ENCODE measurements at places on chromosomes 2 and 18.
A peak's percentile ranks its signal among the peaks of the same experiment; 100 is the strongest.

- DNase-seq: no peak
These were observed 342.6 kb downstream of the CELF4 start for GRCh38 chr18:37222999-37223378.

DNA sequence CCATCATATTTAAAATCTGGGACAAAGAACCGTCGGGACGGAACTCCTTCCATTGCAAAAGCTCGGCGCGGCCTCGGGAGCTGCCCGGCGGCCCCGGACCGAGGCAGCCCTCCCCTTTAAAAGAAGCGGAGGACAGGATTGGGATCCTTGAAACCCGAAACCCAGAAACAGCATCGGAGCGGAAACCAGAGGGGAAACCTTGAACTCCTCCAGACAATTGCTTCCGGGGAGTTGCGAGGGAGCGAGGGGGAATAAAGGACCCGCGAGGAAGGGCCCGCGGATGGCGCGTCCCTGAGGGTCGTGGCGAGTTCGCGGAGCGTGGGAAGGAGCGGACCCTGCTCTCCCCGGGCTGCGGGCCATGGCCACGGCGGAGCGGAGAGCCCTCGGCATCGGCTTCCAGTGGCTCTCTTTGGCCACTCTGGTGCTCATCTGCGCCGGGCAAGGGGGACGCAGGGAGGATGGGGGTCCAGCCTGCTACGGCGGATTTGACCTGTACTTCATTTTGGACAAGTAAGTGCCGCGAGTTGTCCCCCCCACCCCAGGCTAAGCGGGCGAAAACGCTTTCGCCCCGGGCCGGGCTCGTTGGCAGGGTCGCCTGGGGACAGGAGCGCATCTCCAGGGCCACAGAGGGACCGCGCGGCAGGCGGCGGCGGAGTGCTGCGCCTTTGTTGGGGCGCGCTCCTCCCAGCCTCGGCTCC is at the start of gene ANTXR1:
TSS of gene ANTXR1 (plus strand) at position 38 of the 698 bp plus-strand sequence. CDS start at position 359, 321 bp downstream.
- DNase-seq: peak; percentile 71

GRCh38 chr2:22826703-22827102 is 558.3 kb upstream of the KLHL29 start:
- DNase-seq: no peak

DNA sequence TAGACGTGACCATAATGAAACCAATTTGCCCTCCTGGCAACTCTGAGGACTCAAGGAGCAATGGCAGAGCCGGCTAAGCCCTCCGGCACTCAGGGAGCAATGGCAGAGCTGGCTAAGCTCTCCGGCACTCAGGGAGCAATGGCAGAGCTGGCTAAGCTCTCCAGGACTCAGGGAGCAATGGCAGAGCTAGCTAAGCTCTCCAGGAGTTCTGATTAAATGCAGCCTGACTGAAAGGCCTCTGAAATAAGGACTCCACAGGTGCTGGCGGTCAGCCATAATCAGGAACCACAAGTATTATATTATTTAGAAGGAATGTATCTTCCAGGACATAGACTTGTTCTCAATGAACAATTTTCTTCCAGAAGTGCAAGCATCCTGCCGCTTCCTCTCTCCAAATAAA is 65.2 kb downstream of the C2orf76 start:
- DNase-seq: no peak

DNA sequence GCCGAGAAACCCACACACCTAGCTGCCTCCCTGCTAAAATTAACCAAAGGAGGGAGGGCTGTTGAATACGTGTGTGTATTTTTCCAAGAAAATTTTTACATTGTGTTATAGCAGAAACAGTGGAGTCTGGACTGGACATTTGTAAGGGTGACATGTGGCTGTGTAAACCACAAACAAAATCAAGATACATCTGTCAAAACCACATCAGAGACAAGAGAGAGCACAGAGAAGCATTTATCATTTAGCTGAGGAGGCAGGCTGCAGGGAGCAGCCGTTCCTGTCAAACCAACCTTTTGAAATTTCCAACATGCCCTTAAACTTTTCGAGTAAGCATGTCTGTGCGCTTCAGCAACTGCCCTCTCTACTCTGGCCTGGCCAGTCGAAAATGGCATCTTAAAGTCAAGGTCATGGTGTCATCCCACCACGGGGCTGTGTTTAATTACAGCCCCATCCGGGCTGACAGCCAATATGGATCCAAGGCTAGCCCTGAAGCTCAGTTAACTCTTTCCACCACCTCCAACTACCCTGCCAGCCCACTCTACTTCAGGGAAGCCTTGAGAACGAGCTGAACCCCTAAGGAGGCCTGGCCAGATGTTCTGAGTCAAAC is 8.4 kb downstream of the BCL11A start:
- DNase-seq: no peak

- no peak for DNase-seq
These were observed 122.6 kb upstream of the PIEZO2 start for GRCh38 chr18:11271954-11272353.

DNA sequence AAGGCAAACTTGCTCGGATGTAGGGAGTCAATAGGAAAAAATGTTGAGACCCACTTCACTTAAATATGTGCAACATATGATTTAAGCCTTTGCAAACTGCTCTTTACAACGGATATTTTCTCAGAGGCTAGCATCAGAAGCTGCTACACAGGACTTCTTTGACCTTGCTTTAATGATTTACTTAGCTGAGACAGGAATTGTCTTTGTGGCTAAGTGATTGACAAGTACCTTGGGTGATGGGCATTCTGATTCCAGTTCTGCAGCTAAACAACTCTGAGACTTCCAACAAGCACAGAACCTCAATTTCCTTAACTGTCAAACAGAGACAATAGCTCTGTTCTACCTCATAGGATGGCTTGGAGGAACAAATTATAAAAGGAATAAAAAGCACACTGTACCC is 150.2 kb downstream of the NCKAP5 start:
- DNase-seq: no peak

- DNase-seq: no peak
These were observed 259.8 kb upstream of the LYPD1 start for GRCh38 chr2:132929786-132930185.

DNA sequence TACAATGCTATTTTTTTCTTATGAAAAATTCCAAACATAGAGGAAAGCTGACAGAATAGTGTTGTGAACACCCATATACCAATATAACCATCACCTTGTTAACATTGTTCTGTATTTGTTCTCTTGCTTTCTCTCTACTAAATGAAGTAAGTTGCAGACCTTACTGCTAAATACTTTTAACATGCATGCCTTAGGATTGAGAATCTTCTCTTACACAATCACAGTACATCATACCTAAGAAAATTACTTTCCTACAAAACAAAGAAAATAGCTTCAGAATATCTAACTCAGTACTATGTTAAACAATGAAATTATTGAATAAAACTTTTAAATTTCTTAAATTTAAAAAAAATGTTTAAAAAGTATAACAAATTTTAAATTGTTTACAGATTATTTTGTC is 136.5 kb downstream of the UBR3 start:
- no peak for DNase-seq

DNA sequence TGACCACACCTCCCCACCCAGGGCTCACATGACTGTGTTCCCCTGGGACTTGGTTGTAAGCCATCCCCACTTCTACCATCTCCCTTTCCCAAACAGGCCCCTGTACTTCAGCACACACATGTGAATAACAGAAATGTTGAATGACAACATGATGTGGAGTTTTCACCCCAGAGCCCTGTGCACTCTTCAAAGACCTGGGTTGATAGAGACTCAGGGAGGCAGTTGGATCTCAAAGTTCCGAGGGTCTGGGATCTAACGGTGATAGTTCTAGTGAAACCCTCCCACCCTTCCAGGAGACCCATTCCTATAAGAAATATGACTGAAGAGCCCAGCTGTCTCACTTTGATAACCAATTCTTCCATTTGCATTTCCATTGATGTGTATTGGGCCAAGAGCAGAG is at the start of gene MROH2A:
TSS of gene MROH2A (plus strand) at position 301 of the 400 bp plus-strand sequence. CDS start 1,029 bp downstream, outside the sequence.
- DNase-seq: no peak

DNA sequence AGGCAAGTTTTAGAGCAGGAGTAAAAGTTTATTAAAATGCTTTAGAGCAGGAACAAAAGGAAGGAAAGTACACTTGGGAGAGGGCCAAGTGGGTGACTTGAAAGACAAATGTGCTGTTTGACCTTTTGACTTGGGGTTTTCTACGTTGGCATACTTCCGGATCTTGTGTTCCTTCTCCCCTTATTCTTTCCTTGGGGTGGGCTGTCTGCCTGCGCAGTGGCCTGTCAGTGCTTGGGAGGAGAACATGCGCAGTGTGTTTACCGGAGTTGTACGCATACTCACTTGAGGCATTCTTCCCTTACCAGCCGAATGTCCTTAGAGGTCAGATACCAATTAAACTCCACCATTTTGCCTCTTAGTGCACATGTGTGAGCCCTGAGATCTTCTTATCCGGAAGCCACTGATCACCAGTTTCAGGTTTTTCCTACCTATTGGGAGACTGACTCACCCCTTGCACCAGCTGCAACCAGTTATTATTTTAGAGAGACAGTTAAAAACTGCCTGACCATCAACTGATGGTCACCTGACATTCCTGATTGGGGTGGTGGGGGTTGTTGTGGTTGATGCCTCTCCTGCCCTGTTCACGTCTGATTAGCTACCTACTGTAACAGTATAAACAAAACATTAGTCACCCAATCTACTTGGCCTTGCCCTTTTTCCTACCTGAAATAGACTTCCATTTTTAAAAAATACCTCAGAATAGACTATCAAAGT is 67.5 kb downstream of the NYAP2 start:
- no peak for DNase-seq
